Cardiac muscle cell (in vitro differentiated cells and primary cell): ENCODE measurements at places on chromosomes 13 and 19. TPM values are rescaled to one million over a fixed set of nuclear protein-coding genes. Genes with fewer than 3 reads are reported as not detected.

GRCh38 chr13:26449063-26449848 is 108.2 kb upstream of the WASF3 start:
- DNase-seq: no peak

DNA sequence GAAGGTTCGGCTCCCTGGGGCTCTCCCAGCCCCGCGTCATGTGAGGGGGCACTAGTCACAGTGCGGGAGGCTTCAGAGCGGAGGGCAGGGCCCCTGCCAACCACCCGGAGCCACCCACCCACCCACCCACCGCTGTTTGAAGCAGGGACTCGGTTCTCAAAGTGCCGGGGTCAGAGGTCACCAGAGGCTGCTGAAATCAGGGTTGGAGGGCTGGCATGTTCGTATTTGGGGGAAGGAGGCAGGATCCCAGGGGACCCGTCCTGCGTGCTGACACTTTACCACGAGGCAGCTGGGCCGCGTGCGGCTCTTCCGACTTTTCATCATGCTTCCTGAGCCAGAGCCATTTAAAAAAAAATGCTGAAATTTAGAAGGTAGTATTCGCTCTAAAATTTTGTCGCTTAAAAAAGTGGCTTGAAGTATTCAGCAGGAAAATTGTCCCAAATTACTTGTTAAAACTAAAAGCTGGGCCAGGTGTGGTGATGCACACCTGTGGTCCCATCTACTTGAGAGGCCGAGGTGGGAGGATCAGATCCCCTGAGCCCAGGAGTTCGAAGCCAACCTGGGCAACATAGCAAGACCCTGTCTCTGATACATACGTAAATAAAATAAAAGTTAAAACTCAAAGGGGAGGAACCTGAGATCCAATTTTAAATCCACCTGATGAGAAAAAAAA is 21.2 kb downstream of the ATP11A start:
- peak; percentile 25 for DNase-seq

- no peak for DNase-seq
Measured at GRCh38 chr19:46732966-46733689, 12.7 kb upstream of the FKRP start.

DNA sequence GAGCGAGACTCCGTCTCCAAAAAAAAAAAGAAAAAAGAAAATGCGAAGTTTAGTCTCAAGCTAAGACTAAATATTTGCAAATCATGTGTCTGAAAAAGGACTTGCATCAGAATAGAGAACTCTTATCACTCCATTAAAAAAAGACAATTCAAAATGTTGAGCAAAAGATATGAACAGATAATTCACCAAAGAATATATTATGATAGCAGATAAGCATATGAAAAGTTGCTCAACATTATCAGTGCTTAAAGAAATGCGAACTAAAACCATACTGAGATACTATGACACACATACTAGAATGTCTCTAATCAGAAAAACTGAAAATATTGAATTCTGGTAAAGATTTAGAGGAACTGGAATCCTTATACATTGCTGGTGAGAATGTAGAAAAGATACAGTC is 38.7 kb upstream of the SACS start:
- no peak for DNase-seq

The ZNF667 gene
- total RNA-seq: 3.5 and 6.5 TPM in 2 replicates

The PVR gene
- total RNA-seq: 18.4 and 20.8 TPM in 2 replicates

GRCh38 chr13:20582026-20582425 is 15.1 kb downstream of the IFT88 start:
- no peak for DNase-seq

The IL12RB1 gene
- not detected in 2 replicates for total RNA-seq

GRCh38 chr13:71149498-71150363 is 717.3 kb downstream of the DACH1 start:
- DNase-seq: no peak

DNA sequence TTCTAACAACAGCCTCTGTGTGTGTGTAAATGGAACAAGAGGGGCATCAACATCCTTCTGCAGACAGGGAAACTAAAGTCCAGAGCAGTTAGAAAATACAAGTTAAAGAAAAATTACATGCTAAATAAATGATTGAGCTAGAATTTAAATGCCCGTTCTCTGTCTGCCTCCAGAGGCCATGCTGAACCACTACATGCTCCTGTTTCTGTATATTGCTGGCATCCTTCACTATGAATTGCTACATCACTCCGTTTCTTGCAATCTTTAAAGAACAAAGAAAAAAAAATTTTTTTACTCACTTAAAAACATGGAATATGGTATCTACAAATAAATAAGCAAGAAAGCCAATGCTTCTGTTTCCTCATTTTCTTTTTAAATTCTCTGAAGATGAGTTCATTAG is 47.9 kb downstream of the DCT start:
- peak; percentile 83 for DNase-seq

The CDC34 gene
- 205 and 247 TPM in 2 replicates for total RNA-seq

GRCh38 chr19:34506026-34506370 is 24.4 kb downstream of the WTIP start:
- no peak for DNase-seq

The S1PR4 gene
- not detected in 2 replicates for total RNA-seq

- DNase-seq: peak; percentile 29
Measured at GRCh38 chr19:35120492-35120891, 4.9 kb downstream of the FXYD3 start.

The GSX1 gene
- not detected in 2 replicates for total RNA-seq

DNA sequence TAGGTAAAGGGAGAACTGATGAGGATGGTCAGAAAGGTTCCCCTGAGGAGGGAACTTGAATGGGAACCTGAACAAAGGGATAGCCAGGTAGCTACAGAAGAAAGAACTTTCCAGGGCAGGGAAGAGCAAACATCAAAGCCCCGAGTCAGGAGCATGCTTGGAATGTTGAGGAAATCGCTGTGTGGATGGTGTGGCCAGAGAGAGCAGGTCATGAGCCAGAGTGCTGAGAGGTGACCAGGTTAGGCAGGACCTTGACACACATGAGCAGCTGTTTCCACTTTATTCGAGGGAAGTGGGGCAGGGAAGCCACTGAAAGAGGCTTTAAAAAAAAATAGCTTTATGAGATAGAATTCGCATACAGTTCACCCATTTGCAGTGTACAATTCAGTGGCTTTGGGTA is 4.4 kb downstream of the RAB8A start:
- DNase-seq: no peak

GRCh38 chr19:13938301-13939064 is at the start of gene PODNL1:
Gene PODNL1 (minus strand): TSS chr19:13938417. CDS start chr19:13938181, 236 bp downstream.
- DNase-seq: no peak

DNA sequence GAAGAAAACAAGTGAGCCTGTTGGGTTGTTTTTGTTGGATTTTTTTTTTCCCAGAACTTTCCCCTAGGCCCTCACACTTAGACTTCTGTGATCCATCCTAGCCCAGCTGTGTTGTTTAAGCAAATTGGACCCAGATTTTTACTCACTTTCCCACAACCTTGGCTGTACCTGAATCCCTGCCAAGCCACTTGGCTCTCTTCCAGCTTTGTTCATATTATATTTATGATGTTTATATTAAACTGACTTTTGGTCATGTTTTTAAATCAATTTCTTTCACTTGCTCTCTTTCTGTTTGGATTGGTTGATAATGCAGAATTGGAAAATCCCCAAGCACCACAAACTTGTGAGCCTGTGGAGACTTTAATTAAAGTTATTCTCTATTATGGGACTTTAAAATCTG is 16.6 kb downstream of the OLFM4 start:
- no peak for DNase-seq
